ENCODE measurements at places on chromosomes 6 and 20.

GRCh38 chr6:33425668-33426577 lies 6.1 kb downstream of the SYNGAP1 start:
- DNase-seq = peak; percentile 75

DNA sequence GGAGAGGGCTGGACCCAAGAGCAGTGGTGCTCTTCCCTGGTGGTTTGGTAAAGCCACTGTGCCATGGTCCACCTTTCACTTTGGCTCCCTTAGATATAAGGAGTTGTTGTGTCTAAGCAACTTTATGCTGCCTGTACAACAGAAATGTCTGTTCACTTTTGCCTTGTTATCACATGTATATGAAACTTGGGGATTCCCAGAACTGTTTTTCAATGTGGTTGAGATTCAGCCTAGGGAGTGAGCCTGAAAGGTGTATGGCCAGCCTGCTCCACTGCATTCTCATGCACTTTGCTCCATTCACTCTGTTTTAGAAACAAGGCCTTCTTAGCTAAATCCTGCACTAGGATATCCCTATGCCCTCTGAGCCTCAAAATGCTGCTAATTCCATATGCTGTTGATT lies 234.5 kb upstream of the THEMIS start:
- DNase-seq = no peak

DNA sequence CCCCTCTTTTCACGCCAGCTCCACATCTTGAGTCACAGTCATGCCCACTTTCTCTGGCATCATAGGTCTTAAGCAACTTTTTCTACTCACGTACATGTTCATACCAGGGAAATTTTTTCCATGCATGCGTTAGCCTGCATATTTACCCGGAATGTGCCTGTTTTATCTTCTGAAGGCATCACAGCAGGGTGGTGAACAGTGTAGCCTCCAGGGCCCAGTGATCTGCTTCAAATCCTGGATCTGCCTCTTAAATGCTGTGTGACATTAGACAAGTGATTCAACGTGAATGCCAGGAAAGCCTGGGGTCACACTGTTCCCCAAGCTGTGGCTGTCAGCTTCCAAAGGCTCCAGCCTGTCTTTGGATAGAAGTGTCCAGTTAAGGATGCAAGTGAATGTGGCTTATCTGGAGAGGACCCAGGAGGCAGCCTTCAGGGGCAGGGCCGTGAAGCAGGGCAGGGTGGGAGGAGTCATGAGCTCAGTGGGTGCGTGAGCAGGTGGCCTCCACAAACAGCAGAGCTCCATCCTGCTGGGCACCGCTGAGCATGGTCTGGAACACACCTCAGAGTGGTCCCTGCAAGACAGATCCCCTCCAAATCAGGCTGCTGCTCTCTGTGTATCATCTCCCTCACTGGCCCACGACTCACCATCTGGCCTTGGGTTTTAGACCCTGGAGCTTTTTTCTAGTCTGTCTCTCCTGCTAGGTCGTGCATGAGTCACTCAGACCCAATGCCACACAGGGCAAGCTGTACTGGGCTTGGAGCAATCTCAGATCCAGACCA lies 30.4 kb upstream of the CD93 start:
- DNase-seq = no peak

- no peak for DNase-seq
These were observed 48.8 kb downstream of the MAPK14 start for GRCh38 chr6:36076178-36077063.

DNA sequence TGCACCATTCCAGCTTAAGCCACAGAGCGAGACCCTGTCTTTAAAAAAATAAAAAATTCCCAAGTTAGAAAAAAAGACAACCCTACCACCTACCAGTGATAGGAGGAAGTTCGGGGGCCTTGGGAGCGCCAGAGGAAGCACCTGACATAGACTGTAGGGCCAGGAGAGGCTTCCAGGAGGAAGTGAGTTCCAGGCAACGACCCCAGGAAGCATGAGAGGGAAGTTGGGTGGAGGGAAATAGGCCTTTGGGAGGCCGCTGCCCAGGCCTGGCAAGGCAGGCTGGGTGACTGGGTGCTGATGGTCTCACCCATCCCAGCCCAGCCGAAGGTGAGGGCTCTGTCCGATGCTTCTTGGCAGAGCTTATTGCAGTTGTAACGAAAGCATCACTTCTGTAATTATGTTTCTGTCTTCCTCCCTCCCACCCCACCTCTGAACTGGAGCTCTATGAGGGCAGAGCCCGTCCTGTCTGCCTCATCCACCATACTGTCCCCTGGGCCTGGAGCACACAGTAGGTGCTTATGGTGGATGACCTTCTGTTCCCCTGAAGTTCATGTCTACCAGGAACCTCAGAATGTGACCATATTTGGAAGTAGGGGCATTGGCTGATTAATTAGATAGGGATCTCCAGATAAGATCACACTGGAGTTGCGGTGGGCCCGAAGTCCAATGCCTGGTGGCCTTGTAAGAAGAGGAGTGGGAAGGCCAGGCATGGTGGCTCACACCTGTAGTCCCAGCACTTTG lies 54.1 kb downstream of the UBE2V1 start:
- DNase-seq = no peak

DNA sequence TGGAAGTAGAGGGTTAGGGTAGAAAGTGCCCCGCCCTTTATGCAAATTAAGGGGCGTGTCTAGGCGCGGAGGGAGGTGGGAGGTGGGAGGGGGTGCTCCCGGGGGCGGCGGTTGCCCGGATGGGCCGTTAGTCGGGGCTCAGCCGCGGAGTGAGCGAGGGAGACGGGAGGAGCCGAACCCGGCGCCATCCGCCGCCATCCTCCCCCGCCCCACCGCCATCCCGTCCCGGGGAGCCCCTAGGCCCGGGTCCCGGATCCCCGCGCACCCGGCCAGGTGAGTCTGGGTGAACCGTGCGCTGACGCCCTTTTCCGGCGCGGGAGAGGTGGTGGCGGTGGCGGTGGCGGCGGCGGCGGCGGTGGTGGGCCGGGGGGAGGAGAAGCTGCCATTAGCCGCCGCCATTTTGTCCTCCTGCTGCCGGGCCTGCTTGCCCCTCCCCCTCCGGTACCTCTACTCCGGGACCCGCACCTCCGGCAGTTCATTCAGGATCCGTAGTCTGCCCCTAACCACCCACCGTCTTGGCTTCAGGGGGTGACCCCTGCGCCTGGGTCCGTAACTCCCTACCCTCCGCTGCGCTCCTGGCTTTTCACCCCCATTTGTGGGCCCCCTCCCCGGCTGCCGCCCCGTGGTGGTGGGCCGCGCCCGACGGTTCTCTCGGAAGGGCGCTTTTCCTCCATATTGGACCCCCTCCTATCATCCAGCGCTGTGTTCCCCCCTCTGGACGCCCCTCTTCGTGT lies at the start of gene PRRC2A:
TSS of gene PRRC2A (plus strand) at position 130 of the 734 bp plus-strand sequence. CDS start 2,075 bp downstream, outside the sequence.
- peak; percentile 75 for DNase-seq

GRCh38 chr20:23298155-23298554 lies 52.4 kb upstream of the NXT1 start:
- DNase-seq = no peak
